AG04449 (cell line): ENCODE measurements at places on chromosomes 12 and 14.

GRCh38 chr12:32151086-32151485, 44.4 kb downstream of the BICD1 start:
- no peak for DNase-seq

- no peak for DNase-seq
These were observed 1.0 kb downstream of the ITGA7 start for GRCh38 chr12:55706568-55707218.

DNA sequence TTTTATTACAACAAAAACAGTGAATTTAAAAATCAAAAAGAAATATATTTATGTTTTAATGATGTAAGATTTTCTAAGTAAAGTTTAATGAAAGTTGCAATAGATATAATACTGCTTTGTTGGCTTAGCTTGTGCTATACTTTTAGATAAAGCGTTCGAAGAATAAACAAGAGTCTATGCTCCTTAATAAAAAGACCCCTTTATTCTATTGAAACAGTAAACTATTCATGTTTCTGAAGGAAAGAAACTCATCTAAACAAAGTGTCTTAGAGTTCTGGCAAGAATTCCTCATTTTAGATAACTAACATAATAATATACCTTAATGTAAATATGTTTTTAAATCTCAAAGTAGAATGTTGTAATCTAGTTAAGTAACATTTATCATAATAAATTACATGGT, 179.0 kb downstream of the RASSF9 start:
- DNase-seq, result no peak

DNA sequence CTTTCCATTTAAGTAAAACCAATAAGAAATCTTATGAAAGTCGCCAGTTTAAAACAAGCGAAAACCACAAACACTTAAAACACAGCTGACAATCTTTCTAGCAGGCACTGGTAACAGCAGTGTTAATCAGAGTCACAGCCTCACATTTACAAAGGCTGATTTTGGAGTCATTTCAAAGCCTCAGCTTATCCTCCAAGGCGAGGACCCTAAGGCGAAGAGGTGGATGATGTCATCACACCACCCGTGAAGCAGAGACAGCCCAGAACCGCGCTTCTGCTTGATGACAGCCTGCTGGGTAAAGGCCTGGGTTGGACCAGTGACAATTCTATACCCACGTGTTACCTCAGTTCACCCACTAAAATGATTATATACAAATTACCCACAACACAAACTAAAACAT, 10.1 kb downstream of the GOLGA3 start:
- no peak for DNase-seq

GRCh38 chr12:92732716-92733115, 29.9 kb downstream of the PLEKHG7 start:
- no peak for DNase-seq

GRCh38 chr12:32544893-32545292, 134.2 kb upstream of the DNM1L start:
- DNase-seq, result no peak
